Activated CD4-positive, CD25-positive, alpha-beta regulatory T cell treated with anti-CD3 and anti-CD28 coated beads, Interleukin-2, amount 50 U/mL, for 72 hours (primary cell): ENCODE measurements at places on chromosomes 7 and 10.

DNA sequence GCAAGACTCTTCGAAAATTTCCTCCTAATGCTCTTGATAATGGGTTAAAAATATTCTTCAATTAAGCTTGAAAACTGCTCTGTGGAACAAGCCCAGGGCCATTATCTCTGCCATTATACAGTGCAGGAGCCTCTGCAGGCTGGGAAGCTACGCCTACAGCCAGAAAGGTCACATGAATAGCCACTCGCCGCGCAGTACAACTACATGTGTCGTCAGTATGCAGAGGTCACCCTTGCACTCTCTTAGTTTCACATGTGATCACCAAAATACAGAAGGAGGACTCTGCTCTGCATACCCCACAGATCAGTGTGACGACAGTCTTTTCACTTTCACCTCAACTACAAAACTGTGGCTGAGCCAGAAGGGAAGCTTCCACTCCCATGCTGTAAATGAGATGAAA is 141.8 kb upstream of the C1QL3 start:
- no peak for DNase-seq

DNA sequence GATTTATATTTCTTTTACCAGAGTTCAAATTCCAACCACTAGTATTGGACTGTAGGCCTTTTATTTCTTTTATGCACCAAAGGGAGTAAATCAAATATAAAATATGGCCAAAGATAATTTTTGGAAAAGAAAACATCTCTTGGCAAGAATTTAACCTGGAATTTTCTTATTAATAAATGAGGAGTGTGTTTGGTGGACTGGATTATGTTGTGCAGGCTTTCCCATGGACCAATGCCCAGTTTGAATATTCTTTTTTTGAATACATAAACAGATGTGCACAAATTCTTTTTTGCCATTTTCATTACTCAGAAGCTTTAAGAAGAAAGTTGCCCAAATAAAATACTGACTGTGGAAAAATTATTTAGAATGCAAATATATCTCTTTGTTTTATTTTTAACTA is 22.1 kb upstream of the PRKG1 start:
- no peak for DNase-seq

DNA sequence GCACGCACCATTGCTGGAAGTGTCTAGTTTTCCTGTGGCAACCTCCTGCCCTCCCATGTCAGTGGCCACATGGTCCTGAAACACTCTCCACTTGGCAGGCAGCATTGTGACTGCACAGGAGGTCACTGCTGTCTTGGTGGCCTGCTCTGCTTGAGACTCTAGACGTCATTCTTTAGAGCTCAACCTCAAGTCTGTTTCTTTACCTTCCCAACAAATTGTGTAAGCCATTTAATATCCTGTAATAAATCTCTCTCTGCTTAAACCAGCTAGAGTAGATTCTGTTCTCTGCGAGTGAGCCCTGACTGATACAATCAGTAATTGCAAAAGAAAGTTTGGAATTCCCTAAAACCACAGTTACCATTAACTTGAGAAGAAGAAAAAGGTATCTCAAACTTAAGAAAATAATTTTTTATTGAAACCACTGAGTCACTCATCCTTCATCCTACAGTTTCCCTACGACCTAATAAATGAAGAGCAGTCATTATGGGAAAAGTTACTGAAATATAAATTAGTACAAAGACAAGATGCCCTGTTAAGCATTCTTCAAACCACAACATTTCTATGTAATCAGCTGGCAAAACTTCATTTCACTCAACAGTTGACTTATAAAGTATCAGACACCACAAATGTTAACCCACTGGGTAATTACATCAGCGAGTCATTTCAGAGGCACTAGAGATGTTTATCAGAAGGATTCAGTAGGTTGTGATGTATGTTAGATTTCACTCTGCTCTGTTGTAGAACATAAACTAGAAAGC is 18.0 kb downstream of the SLC25A13 start:
- DNase-seq: no peak

- no peak for DNase-seq
Observed at GRCh38 chr7:115010441-115010820, 88.5 kb downstream of the MDFIC start.

DNA sequence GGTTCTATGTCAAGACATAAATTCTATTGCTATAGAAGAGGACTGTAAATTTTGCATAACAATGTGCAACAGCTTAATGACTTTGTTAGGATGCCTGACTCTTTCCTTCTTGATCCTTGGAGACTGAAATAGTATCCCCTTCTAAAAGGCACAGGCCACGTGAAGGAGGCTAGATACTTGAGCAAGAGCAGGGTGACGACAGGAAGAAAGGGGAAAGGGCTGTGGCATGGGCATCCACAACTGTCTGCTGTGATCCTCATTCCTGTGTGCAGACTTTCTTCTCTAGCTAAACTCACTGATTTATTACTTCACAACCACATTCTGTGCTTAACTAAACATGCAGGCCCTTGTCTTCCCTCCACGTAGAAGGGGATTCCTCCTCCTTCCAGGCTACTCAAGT is 1111.8 kb upstream of the C7orf33 start:
- no peak for DNase-seq

- no peak for DNase-seq
Observed at GRCh38 chr7:152341039-152341913, 94.5 kb downstream of the KMT2C start.

DNA sequence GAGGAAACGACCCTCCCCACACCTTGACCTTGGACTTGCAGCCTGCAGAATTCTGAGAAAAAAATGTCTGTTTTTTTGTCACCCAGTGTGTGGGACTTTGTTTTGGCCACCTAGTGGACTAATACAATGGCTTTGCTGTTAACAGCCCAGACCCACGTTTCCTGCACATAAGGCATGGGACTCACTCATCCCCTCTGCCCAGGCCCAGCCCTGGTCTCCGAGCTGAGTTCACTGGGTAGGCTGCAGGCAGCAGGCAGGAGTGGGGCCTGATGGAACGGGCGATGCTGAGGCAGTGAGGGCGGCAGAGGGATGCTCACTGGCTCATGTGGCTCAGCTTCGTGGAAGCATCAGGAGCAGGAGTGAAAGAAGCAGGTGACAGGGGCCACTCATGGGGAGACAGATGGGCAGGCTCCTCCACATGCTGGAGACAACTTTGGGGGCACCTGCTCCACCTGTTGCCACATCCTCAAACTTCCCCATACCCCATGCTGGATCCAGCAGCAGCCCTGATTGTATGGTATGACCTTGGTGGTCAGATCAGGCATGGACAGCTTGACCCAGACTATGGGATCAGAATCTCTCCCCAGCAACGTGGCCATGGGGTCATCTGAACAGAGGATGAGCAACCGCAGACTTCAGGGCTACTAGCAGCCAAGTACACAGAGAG is 65.8 kb upstream of the ANTXRL start:
- peak; percentile 26 for DNase-seq

GRCh38 chr7:72064916-72065315 is 347.2 kb downstream of the CALN1 start:
- no peak for DNase-seq

DNA sequence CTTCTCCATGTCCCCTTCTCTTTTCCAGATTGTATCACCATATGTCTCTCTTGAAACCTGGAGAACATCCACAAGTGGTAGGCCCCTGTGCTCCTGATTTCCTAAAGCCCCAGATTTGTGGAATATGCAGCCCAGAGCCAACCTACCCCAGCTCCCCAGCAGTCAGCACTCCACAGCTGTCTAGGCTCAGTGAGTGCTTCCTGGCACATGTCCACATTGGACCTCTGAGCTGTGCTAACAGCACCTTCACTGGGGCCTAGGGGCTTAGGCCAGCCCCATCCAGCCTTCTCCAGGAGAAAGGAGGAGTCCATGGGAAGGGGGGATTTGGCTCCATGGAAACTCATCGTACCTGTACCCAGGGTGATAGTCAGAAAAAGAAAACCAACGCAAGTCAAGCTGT is 192.7 kb downstream of the FGFR2 start:
- no peak for DNase-seq

DNA sequence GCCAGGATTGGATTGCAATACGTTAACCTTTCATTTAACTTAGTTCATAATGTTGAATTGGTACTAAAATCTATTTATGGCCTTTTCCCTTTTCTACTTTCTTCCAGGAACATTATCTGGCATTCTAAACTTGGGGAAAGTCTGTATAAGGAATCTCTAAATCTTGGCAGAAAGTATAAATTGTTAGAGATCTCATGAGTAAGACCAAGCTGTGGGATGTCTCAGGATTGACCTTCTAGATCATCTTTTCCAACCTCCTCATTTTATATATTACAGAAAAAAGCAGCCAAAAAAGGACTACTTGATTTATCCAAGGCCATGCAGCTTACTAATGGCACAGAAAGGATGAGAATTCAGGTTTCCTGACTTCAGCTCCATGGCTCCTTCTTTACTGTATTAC is 598.3 kb downstream of the INHBA start:
- DNase-seq: no peak

GRCh38 chr7:132225216-132226030 is 350.8 kb downstream of the PLXNA4 start:
- DNase-seq: no peak

DNA sequence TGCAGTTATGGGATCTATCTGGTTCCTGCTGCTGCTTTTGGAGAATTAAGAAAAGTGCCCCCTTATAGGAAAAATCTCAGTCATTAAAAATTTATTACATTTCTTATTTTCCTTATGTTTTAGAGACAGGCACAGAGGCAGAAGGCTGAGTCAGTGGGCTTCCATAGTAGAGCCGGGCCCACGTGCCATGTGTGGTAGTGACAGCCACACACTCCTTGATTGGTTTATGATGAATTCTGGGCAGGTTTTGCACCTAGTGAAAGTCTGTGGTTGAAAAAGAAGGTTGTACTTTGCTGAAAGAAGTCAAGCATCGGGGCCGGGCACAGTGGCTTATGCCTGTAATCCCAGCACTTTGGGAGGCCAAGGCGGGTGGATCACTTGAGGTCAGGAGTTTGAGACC is 109.9 kb downstream of the FANK1 start:
- no peak for DNase-seq

DNA sequence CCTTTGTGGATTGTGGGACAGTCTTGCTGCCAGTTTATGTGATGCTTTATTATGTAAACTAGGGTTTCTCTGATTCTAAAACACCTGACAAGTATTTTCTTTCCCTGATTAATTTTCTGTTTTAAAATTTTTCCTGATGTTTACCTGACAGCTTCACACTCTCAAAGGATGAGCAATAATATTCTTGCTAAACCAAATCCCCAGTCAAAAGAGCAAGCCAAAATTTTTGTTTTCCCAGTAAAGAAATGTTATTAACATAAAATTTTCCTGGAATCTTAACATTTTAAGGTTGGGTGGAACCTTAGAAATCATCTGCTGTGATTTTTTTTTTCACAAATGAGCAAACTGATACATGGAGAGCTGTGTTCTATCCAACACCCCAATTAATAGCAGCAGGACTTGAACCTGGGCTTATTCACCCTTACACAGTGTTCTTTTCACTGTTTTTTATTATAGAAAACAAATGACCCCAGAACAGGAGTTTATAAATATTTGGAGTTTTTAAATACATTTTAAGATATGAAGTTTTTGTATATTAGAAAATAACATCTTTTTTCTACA is 185.2 kb upstream of the VIPR2 start:
- no peak for DNase-seq

- no peak for DNase-seq
Observed at GRCh38 chr7:137774793-137775201, 72.0 kb downstream of the DGKI start.

DNA sequence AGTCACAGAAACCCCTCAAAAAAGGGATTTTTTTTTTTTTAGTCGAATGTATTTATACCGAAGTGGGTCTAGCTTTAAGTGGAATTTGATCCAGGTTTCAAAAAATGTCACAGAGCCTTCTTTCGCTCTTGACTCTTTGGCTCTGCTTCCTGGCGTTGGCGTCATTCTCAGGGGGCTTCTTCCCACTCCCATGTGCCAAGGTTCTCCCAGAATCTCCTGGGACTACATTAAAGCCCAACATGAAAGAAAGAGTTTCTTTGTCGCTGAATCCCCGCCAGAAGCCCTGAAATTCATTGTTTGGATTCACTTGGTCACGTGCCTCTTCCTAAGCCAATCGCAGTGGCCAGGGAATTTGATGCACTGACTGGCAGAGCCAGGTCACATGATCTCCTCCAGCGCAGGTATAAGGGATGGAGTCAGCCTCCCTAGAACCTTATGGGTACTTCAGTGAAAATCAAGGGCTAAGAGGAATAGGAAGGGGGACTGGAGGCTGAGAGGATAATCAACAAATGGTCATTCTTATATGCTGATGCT is 101.2 kb downstream of the RPS24 start:
- no peak for DNase-seq

- DNase-seq: no peak
Observed at GRCh38 chr10:42149027-42149700, 489.2 kb downstream of the ZNF33B start.

DNA sequence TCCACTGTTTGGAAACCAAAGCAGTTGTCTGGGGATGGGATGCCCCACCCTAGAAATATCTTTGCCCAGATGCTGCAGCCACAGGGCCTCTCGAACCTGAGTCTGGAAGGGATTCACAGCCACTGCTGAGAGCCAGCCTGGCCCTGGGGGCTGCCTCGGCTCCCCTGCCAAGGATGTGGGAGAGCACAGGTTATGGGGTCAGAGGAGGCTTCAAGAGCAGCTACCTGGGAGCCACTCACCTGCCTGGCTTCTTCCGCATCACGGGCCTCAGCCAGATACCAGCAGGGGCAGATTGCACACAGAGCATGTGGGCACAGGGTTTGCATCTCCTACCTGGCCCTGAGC is 5.4 kb upstream of the PWWP2B start:
- peak; percentile 28 for DNase-seq

GRCh38 chr10:47047127-47047504 is 135.9 kb downstream of the PTPN20 start:
- DNase-seq: no peak

GRCh38 chr10:22244001-22244400 is 26.2 kb upstream of the EBLN1 start:
- no peak for DNase-seq
